HAP-1 (cell line): ENCODE measurements at places on chromosomes 4 and X.
A peak's percentile ranks its signal among the peaks of the same experiment; 100 is the strongest.

- DNase-seq, result peak; percentile 53
These were observed 118.7 kb upstream of the AP1S2 start for GRCh38 chrX:15973299-15973698.

DNA sequence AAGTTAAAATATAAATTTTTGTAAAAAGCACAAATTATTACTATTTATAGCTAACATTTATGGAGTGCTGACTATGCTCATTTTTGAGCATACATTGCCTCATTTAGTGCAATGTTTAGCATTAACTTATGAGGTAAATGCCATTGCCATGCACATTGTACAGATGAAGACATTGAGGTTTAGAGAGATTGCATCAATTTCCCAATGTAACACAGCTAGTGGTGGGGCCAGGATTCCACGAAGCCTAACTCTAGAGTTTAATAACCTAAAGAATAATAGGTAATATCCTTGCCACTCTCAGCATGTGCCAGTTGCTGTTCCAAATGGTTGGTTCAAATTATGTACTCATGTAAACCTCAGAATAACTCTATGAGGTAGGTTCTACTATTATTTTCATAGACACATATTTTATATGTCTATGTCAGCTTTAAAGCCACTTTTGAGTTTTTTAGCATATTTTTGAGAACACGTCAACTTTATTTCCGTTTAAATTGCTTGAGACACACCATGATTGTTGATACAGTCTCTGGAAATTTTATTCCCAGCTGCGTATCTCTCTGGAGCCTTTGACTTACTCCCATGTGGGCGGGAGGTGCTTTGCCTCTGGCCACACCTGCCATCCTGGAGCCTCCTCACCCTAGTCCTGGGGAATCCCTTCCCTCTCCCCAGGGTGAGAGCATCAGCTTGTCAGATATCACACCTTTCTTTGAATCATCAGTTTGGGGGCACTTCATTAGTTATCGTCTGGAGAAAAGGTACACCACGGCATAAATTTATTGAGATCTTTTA lies 10.8 kb upstream of the ADH1A start:
- DNase-seq, result no peak

- no peak for DNase-seq
These were observed 205.7 kb upstream of the MAOA start for GRCh38 chrX:43450355-43450754.

GRCh38 chrX:100083211-100083610 lies 326.9 kb downstream of the PCDH19 start:
- DNase-seq, result peak; percentile 75

GRCh38 chr4:157514711-157515110 lies 294.2 kb downstream of the GRIA2 start:
- peak; percentile 47 for DNase-seq

- DNase-seq, result no peak
These were observed 30.2 kb upstream of the SEPSECS start for GRCh38 chr4:25190407-25190806.

- DNase-seq, result no peak
These were observed 20.9 kb downstream of the HNRNPD start for GRCh38 chr4:82352825-82353366.

- peak; percentile 44 for DNase-seq
These were observed 6.3 kb downstream of the MEPE start for GRCh38 chr4:87838890-87839591.

- DNase-seq, result no peak
These were observed 49.2 kb upstream of the DDX53 start for GRCh38 chrX:22950269-22951266.

GRCh38 chr4:41611881-41612871 lies 74.2 kb downstream of the LIMCH1 start:
- peak; percentile 85 for DNase-seq

GRCh38 chrX:15985937-15986336 lies 131.3 kb upstream of the AP1S2 start:
- DNase-seq, result no peak

- DNase-seq, result no peak
These were observed 28.7 kb upstream of the CABS1 start for GRCh38 chr4:70306076-70306475.

DNA sequence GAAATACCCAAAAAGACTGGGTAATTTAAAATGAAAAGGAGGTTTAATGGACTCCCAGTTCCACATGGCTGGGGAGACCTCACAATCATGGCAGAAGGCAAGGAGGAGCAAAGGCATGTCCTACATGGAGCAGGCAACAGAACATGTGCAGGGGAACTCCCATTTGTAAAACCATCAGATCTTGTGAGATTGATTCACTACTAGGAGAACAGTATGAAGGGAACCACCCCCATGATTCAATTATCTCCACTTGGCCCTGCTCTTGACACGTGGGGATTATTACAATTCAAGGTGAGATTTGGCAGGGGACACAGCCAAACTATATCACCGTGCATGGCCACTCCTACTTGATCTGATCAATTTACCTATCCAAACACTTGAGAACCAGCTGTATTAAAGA lies 131.5 kb upstream of the LDB2 start:
- DNase-seq, result no peak

DNA sequence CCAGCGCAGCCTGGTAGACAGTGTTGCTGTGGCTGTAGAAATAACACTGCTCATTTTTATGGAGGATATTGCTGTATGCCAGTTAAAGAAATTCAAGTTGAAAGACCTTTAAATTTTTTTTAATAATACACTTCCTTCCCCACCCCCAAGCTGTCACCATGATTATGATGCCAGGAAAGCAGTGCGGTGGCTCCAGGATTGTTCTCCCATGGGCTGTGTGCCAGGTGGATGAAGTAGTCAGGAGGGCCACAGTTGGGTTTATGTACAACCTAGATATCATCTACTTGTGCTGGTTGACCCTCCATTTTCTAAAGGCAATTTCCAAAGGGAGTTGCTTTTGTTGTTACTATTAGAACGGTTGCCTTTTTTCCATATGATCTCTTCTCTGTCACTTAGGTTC lies 136.6 kb downstream of the AFF1 start:
- no peak for DNase-seq

- DNase-seq, result no peak
These were observed 444.6 kb downstream of the GASK1B start for GRCh38 chr4:157728215-157728614.

DNA sequence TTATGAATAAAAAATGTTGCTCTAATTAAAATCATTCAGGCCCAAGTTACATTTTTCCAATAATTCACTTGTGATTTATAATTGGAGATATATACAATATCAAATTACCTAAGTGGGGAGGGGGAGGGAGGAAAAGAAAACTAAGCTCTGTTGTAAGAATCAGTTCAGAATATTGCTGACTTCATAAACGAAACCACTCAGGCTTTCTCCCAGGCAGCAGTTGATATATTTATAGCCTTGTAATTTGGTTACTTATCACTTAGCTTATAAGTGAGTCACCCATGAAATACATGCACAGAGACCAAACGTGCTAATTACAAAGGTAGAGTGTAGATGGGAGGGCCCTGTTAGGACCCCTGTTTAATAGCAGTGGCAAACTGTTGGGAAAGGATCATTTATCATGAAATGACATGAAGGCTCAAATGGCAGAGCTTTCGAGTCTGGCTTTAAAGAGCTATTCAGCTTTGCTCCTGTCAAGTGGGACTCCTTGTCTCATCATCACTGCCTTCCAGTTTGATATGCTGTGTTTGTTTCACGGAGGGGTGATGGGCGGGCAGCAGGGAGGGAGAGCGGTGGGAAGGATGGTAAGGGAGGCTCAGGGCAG lies 105.6 kb upstream of the PGRMC2 start:
- DNase-seq, result no peak

DNA sequence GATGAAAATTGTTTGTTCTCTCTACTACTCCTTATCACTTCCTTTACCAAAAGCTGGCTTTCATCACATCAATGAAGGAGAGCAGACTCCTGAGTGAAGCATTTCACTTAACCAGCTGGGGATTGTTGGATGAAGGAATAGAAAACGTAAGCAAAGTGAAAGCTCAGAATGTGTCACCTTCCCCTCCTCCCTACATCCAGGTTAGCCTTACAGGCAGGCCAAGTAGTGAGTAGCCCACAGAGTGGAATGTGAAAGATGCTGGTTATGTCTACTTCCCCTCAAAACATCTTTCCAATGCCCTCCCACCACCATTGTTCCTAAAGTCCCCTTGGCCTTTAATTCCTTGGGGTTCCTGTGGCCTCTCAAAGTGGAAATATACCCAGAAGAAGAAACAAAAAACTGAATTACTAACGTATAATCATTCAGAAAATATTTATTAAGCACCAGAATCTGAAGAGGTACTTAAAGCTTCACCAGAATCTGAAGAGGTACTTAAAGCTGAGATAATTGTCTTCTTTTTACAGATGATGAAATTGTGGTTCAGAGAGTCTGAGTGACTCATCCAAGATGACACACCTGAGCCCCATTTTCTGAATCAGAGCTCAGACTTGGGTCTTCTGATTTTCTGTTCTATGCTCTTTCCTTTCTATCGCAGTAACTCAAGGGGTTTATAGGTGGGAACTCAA lies 6.5 kb downstream of the P2RY4 start:
- no peak for DNase-seq

DNA sequence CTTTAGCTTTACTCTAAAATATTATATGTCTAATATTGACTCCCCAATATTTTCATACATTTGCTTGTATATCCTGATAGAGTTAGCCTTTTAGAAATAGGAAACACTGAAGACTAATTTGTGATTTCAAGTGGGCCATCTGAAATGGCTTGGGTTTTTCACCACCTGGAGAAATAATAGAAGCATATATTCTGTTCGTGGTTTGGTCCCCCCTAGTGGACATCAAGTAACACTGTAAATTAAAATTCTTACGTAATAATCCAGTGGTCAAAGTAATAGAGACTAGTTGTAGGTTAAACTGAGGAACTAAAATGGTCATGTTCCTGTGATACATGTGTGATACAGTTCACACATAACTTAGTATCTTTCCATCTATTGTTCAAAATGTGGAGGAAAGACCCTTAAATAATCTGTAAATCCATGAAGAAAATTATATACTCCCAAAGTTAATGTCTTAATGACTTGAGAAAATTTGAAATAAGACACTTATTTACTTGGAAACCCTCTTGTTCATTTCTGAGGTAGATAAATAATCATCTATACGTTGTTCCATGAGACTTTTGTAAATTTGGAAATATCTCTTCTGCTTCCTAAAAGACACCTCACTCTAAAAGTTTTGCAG lies 79.8 kb upstream of the SMARCAD1 start:
- no peak for DNase-seq

- DNase-seq, result no peak
These were observed 40.5 kb downstream of the AGA start for GRCh38 chr4:177401658-177402273.

DNA sequence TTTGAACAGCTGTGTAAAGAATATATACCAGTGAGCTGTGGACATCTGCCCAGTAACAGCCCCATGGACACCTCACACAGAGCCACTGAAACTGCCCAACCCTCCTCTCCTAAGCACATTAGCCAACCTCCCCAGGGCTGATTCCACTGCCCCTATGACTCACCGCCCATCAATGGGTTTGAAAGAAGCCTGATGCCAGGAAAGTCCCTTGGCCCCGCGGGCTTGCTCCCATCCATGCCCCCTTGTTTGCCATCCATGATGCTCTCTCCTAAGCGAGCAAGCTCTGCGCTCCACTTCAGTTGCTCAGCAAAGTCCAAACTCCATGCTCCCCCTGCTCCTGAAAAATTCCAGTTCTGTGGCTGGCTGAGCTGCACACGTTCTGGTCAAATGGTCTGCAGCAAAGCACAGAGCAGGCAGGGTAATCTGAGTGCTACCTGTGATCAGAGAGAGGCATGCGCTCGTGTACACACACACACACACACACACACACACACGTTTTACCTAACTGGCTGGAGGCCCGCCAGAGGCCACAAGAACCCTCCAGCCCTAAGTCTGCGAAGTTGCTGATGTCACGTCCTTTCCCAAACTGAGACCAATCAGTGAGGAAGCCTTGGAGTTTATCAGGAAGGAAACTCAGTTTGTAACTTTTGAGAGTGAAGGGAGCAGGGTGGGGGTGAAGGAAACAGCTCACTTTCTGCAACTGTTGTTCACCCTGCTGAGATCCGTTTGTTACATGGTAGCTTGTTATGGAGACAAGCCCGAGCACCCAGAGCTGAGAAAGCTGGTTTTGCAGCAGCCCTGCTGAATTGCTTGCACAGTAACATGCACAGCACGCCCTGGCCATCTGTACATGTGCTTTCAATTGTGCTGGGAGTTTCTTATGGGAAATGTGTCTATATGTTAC lies at the start of gene ASB9:
TSS of gene ASB9 (minus strand) at position 466 of the 904 bp plus-strand sequence. CDS start at position 257, 209 bp downstream.
- no peak for DNase-seq

DNA sequence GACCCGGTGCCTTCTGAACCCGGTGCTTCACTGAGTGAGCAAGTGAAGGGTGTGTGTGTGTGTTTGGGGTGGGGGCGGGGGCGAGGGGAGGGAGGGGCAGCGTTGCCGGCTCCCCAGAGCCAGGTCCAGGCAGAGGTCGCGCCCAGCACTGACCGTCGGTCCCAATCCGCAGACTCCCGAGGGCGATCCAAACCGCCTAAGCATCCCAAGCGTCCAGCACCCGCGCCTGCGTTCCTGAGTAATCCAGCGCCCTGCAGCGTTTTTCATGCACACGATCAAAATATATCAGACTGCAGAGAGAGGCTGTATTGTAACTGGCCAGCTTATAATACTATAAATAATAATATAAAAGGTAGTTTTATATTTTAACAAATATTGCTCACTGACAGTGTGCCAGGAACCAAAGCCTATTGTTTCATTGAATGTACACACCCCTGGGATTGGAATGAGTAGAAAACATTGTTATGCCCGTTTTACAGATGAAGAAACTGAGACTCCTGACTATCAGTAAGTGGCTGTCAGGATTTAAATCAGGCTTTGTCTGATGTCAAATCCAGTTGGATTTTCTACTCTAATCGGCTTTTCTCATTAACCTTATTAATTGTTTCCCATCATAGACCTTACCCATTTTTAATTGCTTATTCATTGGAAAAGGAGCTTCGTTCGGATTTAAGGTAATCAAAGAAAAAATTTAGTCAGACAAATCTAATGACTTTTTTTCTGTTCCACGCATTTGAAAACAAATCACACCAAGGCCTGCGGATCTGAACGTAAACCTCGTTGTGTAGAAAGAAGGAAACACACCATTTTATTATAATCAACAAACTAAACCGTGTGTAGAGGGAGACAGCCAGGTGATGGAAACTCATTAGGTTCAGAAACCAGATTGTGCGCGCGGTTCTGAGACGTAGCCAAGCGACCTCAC lies 4.0 kb upstream of the NKX3-2 start:
- DNase-seq, result no peak

- DNase-seq, result no peak
These were observed 66.9 kb upstream of the PLAC1 start for GRCh38 chrX:134725103-134725690.

- DNase-seq, result no peak
These were observed 2139.4 kb upstream of the TENM3 start for GRCh38 chr4:180103794-180104193.

DNA sequence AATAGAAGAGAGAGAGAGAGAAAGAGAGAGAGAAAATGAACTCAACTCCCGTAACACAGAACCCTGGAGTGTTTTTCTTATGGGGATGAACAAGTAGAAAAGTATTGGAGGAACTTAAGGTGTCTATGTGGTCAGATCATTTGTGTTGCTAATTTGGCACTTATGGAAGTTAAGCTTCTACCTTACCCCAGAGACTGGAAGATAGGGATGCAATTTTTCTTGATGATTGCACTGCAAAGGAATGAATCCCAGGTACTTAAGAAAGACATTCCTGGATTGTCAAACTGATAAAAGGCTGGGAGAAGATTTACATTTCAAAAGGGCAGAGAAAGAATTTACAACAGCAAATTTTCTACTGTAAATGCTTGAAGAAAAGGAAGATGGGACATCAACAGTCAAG lies 57.2 kb downstream of the MAP9 start:
- DNase-seq, result no peak

- no peak for DNase-seq
These were observed 16.2 kb upstream of the ART3 start for GRCh38 chr4:76058302-76058701.
